Coronary artery (tissue), 2 donors: ENCODE measurements at places on chromosomes 4 and X.

DNA sequence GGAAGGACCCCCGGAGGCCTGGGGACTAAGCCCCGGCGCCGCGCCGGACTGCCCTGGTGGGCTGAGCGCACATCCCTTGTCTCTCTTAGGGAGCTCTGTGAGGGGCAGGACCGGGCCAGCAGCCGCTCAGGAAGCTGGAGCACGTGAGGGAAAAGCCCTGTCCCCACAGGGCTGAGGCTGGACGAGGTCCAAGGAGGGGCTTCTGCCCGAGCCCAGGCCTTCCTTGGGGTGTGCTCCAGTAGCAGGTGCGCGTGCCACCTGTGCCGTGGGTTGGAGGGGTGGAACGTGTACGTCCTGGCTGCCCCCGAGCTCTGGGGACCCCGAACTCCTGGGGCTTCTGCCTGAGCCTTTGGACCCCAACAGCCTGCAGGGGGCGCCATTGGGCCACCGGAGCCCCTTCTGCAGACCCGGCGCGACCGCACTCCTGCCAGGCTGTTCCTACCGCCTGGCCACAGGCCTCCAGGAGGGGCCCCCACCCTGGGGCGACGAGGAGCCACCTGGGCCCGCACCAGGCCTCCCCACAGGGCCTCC is 27.2 kb downstream of the TACC3 start:
- no peak for DNase-seq

GRCh38 chr4:140250989-140251552 is 97.1 kb upstream of the MAML3 start:
- DNase-seq: no peak

- no peak for DNase-seq
Observed at GRCh38 chr4:152039023-152039481, 278.2 kb upstream of the GATB start.

DNA sequence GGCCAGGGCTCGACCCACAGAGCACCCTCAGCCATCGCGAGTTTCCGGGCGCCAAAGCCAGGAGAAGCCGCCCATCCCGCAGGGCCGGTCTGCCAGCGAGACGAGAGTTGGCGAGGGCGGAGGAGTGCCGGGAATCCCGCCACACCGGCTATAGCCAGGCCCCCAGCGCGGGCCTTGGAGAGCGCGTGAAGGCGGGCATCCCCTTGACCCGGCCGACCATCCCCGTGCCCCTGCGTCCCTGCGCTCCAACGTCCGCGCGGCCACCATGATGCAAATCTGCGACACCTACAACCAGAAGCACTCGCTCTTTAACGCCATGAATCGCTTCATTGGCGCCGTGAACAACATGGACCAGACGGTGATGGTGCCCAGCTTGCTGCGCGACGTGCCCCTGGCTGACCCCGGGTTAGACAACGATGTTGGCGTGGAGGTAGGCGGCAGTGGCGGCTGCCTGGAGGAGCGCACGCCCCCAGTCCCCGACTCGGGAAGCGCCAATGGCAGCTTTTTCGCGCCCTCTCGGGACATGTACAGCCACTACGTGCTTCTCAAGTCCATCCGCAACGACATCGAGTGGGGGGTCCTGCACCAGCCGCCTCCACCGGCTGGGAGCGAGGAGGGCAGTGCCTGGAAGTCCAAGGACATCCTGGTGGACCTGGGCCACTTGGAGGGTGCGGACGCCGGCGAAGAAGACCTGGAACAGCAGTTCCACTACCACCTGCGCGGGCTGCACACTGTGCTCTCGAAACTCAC is 3.6 kb downstream of the MID1IP1 start:
- peak; percentile 74 for DNase-seq

GRCh38 chr4:119151161-119151560 is 15.5 kb downstream of the MYOZ2 start:
- DNase-seq: no peak

DNA sequence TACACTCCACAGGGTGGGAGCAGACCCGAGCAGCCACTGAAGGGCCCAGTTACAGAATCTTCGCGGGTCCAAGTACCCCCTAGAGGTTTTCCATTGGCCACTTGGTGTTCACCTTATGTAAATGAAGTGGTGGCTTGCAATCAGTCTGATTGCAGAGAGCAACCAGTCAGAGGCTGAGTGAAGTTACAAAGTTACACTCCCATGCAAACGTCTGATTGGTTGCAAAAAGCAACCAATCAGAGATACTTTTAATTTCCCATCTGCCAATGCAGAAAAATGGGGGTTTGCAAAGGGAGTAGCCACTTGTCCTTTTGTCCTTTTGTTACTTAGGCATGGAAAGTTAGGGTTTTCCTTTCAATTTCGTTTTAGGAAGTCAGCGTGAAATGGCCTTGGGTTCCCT is 27.0 kb upstream of the NKAP start:
- DNase-seq: no peak

DNA sequence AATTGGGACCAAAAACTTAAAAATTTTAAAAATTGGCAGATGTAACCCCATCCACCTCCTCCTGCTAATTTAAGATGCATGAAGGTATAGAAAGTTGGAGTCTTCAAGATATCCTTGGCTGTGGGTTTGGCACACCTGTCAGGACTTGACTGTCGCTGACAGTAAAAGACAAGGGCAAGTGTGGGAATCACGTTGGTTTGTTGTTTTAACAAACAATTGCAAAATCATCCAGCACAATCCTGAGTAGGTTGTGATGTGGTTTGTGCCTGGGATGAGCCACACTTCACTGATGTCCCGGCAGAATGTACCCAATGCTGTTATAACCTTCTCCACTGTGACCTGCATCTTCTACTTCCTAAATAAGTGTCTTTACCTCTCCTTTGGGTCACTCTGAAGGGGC is 24.0 kb downstream of the HOPX start:
- DNase-seq: no peak

DNA sequence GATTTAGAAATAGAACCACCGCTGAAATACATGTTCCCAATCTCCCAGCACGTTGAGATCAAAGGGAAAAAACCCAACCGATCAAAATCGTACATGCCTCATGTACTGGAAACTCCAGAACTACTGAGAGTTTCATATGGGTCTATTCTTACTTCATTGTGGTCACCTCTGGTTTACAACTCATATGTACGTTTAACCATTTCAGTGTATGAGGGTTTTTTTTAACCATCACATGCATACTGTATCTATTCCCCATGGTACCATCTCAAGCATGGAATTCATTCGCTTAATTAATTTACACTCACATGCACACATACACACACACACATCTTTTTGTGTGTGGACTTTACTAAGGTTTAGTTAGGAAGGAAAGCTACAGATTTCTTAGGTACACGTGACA is 46.0 kb upstream of the CLNK start:
- DNase-seq: no peak

DNA sequence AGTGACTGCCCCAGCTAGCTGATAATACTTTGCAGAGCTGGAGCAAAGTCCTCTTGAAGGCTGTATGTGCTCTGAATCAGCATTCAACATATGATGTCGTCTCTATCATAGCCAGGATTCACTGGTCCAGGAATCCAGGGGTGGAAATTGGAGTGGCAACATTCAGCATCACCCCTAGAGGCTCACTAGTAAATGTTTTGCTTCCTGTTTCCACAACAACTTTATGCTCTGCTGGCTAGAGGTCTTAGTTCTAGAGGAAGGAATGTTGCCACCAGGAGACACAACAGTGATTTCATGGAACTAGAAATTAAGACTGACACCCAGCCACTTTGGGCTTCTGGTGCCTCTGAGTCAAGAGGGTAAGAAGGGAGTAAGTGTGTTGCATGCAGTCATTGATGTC is 11.3 kb downstream of the MAGEA1 start:
- DNase-seq: no peak

DNA sequence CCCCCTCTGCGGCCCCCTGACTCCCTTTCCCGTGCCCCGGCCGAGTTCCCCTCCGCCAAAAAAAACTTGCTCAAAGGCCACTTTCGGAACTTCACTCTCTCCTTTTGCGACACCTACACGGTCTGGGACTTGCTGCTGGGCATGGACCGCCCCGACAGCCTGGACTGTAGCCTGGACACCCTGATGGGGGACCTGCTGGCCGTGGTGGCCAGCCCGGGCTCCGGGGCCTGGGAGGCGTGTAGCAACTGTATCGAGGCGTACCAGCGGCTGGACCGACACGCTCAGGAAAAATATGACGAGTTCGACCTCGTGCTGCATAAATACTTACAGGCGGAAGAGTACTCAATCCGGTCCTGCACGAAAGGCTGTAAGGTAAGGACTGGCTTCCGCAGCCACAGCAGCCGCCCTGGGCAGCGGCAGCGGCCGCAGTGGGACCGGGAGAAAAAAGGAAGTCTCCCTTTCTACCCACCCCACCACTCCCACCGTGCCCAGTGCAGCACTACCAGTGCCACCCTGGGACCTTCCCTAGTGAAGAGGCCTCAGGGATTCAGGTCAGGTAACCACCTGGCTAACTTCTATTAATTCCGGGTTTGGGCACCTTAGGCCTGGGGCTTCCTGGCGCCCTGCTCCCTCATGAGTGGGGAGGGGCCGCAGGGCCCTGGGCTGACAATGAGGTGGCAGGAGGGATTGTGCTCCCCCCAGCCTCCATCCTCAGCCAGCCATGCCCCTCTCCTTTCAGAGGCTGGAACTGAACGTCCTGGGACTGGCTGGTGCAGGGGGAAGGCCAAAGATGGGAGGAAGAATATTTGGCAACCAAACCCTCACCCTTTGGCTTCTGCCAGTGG is 1.9 kb downstream of the NALF2 start:
- DNase-seq: no peak

DNA sequence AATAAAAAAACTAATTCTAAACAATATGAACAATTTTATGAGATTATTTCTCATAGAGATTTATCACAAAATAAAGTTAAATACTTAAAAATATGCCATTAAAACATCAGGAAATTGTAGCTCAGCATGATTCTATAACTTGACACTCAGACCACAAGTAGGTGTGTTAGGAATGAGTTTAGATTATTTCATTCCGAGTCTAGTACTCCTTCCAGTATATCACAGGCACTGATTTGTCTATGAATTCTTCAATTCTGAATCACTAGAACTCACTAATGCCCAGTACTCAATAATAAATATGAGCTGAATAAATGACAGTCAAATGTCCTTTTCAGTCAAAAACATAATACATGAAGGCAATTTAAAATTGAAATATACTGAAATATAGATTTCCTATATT is 22.2 kb downstream of the BOD1L1 start:
- no peak for DNase-seq

GRCh38 chrX:153635788-153636668 is 11.0 kb upstream of the DUSP9 start:
- no peak for DNase-seq

GRCh38 chr4:5869966-5870619 is 22.8 kb downstream of the CRMP1 start:
- no peak for DNase-seq

GRCh38 chrX:114841051-114841450 is 176.4 kb downstream of the IL13RA2 start:
- no peak for DNase-seq

DNA sequence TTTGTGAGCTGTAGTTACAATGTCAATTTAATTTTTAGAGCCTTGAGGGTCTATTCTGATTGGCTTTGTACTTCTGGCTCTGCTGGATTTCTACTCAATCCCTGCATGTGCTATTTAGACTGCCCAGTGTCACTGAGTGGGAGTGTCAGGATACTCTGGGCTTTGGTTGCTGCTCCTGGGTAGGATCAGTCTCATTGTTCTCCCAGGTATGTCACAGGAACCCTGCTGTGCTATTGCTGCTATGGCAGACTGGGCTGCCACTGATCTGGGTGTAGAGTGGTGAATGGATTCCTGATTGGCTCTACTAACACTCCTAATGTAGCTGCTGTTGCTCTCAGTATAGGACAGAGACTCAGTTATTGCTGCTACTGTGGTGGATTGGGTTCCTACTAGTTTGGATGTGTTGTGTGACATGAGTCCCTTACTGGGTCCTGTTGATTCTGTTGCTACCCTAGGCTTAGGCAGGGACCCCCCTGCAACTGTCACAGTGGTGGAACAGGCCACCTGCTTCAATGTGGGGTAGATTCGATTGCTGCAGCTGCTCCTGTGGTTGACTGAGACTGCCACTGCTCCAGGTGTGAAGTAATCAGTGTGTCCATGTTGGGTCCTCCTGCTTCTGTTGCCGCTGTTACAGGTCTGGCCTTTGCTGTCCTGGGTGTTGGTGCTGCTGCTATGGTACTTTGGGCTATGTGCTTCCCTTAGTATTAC is 707.8 kb upstream of the AMOT start:
- DNase-seq: no peak

- DNase-seq: no peak
Observed at GRCh38 chr4:113209153-113209552, 159.7 kb downstream of the ANK2 start.

GRCh38 chr4:40992472-40993295 is 221.7 kb downstream of the APBB2 start:
- DNase-seq: no peak

- DNase-seq: no peak
Observed at GRCh38 chr4:81146466-81146865, 68.6 kb downstream of the PRKG2 start.

- no peak for DNase-seq
Observed at GRCh38 chr4:125849869-125850268, 535.1 kb downstream of the FAT4 start.

DNA sequence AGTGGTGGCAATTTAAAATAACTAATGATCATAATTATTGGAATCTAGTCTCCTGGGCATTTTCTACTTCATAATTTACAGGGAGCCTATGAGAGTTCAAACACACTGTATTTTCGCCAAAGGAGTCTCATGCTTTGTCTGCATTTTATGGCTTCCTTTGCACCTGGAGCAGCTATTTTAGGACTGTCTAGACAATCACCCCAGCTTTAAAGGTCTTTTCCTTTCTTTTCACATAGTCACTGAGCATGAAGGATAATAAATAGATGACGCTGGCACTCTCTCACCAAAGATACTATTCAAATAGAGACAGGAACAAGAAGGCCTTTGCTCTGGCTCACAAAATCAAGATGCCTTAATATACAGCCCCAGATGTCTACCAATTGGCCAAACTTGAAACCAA is 43.0 kb downstream of the AMELX start:
- no peak for DNase-seq

DNA sequence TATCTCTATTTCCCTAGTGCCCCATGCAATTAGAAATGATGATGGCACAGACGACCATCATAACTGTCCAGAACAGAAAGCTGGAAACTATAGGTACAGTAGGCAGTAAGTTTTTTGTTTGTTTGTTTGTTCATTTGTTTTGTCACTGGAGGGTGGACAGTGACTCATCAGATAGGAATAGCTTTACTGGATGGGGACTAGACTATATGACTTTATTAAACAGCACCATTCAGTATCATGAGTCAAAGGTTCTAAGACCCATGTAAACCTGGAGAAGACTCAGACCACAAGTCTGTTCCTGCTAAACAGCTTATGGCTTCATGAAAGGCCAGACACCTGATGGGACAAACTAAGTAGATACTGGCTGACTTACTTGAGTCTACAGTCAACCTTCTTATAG is 38.4 kb downstream of the PLAC1 start:
- no peak for DNase-seq

DNA sequence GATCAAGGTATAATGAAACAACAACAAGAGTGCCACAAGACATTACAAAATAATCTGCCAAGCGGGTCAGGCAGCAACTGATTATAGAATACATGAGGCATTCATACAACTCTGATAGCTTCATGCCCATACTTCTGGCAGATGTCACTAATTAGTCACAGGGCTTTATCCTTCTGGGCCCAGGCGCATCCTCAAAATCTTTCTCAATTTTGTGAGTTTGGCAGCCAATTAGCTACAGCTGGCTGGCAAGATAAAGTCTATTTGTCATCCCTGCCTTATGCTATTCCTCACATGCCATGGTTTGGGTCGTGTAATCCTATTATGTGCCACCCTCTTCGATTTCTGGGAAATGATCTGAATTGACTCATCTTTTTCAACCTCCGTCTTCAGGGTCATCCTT is 254.3 kb downstream of the PACRGL start:
- no peak for DNase-seq
